ENCODE measurements at places on chromosomes 2 and 18. TPM values are rescaled to one million over a fixed set of nuclear protein-coding genes. Genes with fewer than 3 reads are reported as not detected.

DNA sequence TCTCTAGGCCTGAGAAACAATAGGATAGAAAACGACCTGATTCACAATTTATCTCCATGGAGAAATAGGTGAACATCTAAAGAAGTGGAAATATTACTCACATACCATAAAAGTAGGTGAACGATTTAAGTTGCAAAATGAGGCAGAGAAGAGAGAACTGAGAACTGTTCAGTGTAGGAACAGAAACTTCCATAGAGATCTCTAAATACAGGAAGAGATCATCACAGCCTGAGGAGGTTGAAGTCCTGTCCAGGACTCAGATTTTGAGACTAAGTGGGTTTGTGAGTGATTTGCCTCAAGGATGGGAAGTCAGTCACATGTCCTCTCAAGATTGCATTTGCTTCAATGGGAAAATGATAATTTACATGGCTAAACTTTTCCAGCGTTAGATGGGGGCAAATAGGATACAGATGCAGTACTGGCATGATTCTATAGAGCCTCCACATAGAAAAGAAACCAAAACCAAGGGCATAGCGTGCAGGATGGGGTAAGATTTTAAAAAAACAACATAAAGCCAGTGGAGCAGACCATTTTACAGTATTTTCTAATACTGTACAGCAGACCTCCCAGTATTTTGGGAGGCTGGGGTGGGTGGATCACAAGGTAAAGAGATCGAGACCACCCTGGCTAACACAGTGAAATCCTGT lies 68.8 kb downstream of the MEP1B start:
- no peak for DNase-seq

ESPNL gene
- polyA plus RNA-seq = 6.2 TPM

DNA sequence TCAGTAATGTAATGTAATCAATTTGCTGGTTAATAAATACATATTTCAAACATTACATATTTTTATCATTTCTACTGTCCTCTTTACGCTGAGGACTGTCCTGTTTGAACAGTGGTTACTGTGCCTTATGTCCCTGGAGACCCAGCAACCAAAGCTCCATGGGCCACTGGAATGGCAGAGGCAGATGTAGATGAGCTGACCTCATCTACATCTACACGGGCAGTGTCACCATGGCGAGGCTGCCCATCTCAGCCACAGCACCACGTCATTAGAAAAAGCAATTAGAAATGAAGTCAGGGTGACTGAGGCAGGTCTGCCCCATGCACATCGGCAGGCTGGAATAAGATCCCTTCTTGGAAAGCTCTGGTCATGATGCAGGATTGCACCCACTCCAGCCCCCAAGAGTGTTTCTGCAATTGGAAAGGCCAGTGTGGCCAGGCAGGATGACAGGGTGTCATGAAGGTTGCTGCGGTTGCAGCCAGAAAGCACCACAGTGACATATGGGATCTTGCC lies 237.5 kb downstream of the NDUFA10 start:
- peak; percentile 47 for DNase-seq

DNA sequence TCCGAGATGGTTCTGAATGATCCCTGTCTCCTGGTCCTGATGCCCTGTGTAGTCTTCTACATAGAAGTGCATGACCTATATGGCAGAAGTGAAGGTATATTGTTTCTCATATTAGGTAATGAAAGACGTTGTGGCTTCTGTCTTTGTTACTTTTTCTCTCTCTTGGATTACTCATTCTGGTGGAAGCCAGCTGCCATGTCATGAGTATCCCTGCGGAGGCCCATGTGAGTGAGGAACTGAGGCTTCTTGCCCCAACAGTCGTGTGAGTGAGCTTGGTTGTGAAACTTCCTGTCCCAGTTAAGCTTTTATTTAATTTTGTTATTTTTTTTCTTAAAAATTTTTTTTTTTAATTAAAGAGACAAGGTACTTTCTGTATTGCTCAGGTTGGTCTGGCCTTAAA lies 134.7 kb downstream of the UBR3 start:
- no peak for DNase-seq

TMEM150A gene
- 14.6 TPM for polyA plus RNA-seq

DNA sequence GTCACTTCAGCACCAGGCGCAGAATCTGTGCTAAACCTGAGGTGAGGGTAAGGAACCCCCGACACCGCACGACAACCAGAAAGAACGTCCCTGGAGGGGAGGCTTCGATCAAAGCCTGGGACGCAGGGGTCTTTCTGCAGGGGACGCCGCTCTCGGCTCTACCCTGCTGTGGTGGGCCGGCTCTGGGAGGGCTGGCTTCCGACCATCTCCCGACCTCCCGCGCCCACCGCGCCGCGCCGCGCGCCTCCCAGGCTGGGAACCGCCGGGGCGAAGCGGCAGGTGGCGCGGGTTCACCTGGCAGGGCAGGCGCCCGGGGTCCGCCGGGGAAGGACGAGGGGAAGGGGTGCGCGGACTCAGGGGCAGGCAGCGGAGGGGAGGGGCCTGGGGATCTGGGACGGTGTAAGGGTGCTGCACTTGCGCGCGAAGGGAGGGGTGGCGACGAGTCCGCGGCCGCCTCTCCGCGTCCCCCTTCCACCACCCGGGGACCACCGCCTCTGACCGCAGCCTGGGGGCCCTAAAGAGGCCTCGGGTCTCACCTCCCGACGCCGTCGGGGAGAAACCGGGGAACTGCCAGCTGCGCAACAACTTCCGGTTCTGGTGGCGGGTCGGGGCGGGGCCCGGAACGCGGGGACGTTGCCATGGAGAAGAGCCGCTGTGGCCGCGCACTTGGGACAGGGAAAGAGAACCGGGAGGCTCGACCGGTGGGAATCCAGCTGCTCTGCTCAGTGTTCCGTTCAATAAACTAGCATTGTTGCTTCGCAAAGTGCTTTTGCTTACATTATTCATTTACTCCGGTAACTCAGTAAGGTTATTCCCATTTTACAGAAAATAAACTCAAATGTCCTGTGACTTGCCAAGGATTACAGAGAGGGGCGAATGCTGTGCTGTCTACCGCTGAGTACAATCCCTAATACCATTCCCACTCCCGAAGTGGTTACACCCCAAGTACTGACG lies at the start of gene ZNF396:
ZNF396 (minus strand) TSS at position 596 of the 954 bp plus-strand sequence. CDS start 3,045 bp downstream, outside the sequence.
- DNase-seq = peak; percentile 95

Data from spleen (tissue), 13 donors.